Activated T-helper 1 cell treated with Interleukin-2 at 50 U/mL for 16 hours (primary cell): ENCODE measurements at places on chromosomes 13 and 19.
A peak's percentile ranks its signal among the peaks of the same experiment; 100 is the strongest.

- DNase-seq, result no peak
Observed at GRCh38 chr19:19192910-19193423, 909 bp downstream of the RFXANK start.

DNA sequence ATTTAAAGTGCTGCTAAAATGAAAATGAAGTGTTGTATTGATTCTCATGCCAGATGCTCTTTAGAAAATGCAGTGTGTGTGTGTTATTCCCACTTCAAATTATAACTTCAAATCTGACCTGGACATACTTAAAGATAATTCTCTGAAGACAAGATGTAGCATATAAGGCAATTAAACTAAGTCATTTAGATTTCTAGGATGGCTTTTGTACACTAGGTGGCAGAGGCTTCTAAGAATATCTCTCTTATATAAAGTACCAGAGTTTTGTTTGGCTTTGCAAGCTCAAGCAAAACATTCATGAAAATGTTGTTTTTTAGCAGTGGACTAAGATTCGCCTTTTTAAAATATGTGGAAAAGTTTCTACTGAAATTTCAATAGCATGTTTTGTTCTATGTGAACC lies 407.2 kb downstream of the GPC5 start:
- DNase-seq, result no peak

GRCh38 chr19:49558591-49558990 lies 21.8 kb downstream of the NOSIP start:
- no peak for DNase-seq

- DNase-seq, result no peak
Observed at GRCh38 chr13:108924134-108924533, 294.7 kb downstream of the MYO16 start.

- no peak for DNase-seq
Observed at GRCh38 chr19:42155796-42156195, 23.6 kb upstream of the POU2F2 start.

DNA sequence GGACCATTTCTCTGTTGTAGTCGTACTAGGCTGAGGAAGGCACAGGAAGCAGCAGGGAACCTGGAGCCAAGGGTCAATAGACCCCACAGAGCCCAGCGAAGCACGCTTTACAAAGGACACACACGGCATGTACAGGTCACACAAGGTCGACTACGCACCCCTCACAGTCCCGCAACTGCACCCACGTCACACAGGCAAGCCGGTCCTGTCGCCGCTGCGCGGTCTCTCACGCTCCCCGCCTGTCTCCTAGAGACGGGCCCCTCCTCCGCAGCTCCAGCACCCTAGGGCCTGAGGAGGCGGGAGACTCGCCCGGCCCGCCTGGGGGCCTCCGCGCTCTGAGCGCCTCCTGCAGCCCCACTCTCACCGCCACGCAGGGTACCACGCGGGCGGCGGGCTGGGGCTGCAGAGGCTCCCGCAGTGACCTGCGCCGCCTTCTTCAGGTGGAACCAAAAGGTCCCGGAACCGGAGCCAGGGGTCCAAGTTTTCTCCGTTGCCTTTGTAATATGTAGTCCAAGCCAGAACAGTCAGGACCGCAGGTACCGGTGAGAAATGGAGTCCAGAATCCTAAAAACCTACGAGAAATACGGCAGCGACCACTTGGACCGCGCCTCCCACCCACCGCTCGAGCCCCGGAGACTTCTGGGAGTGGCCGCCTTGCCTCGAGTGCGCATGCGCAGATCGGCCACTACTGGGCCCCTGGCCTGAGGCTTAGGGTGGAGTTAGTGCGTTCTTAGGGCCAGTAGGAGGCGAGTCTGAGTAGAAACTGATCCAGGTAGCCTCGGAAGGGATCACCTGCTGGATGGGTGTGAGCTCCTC lies at the start of gene ZNF607:
Gene ZNF607 (minus strand): TSS at position 651 of the 816 bp plus-strand sequence. CDS start 8,143 bp downstream, outside the sequence.
- peak; percentile 67 for DNase-seq

DNA sequence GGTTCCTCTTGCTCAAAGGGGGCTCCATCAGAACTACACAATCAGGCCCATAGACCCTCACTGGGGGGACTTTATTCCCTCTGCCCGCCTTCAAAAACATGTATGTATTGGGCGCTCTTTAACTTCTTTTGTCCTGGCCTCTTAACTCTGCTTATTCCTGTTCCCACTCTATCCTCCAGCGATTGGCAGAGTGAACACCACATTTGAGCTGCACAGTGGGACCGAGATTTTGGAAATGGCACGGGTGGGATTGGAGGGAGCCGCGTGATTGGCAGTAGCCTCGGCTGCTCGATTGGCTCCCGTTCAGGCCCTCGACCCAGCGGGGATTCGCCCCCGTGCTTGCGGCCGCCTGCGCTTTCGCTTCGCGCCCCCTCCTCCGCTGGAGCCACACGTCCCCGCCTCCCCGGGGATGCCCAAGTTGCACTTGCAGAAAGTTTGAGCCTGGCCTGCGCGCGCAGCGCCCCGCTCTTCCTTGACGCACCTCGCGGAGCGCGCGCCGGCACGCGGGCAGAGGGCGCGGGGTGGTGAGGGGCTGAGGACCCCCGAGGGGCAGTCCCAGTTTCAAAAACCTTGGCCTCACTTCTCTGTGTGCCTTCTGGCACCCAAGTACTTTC lies at the start of gene ZIC5:
Gene ZIC5 (minus strand): TSS at position 192 of the 614 bp plus-strand sequence. CDS start 164 bp downstream, at position 28.
- DNase-seq, result no peak

DNA sequence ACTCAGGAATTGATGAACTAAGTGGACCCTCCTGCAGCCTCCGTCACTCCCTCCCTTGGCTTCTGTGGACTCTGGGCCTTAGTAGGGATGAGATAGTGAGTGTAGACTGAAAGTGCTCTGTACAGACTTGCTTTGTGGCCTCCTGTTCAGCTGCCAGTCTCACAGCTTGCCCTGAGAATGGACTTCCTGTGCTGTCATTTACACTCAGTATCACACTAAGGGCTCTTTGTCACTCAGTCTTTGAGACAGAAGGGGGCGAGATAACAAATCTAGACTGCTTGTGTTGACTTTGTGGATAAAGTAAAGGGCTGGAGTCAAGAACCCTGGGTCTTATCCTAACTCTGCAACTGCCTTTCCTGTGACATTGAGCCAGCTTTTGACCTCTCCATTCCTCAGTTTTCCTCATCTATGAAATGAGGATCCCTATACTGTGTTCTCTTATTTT lies 21.0 kb upstream of the SPRY2 start:
- DNase-seq, result no peak

- DNase-seq, result peak; percentile 60
Observed at GRCh38 chr19:13849991-13850909, 26.7 kb upstream of the NANOS3 start.

DNA sequence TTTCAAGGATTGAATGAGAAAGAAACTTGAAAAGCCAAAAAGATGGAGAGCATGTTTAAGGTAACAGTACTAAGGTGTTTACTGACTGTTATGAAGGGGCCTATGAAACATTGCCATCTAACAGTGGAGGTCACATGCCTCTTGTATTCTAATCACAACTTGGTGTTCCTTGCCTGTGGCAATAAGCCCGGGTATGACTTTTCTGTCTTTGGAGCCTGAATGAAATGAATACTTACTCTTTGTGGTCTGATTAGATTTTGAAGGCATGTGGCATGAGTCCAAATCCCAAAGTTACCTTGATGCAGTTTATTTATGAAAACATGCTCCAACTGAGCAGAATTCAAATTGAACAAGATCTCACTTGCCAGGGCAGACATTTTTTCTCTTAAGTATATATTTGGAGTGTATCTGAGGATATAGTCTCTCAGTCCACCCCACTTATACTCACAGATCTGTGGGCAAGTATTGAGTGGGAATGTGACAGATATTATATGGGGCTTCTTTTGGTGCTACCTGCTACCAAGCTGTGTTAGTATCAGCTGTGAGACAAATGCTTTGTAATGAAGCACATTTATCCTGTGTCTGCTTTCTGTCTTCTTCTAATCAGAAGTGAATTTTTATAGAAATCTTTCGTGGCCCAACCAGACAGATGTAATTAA lies 67.5 kb downstream of the B3GLCT start:
- no peak for DNase-seq

DNA sequence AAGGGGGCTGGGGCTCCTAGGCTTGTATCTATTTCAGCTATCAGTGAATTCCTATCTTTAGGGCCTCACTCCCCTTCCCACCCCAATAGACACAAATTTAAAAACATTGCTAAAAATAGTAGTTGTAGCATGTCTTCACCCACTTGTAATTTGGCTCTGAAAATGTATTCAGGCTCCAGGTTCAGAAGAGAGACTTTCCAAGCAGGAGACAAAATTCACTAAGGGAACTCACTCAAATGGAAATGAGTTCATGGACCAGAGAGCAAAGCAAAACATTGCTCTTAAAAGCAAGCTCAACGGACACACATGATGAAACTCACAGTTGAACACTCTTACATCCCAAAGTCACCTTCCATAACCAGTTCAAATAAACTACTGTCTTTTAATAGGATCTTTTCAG lies 36.8 kb downstream of the PHF11 start:
- DNase-seq, result no peak

- no peak for DNase-seq
Observed at GRCh38 chr19:49614096-49614833, 23.3 kb downstream of the PRR12 start.

DNA sequence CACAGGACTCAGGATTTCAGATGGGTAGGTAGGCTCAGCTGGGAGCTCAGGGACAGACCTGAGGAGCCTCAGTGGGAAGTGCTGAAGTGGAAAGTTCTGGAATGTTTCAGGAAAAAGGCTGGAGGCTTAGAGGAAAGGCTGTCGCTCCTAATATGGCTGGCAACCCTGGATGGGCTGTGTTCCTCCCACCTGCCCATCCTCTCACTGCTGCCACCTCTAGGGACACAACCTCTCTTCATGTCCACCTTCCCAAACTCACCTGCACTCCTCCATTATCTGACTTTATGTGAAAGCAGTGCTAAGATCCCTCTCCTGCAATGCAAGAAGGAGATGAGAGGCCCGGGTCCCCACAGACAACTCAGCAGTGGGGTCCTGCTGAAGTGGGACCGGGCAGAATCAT lies 5.8 kb upstream of the CEACAM21 start:
- no peak for DNase-seq

DNA sequence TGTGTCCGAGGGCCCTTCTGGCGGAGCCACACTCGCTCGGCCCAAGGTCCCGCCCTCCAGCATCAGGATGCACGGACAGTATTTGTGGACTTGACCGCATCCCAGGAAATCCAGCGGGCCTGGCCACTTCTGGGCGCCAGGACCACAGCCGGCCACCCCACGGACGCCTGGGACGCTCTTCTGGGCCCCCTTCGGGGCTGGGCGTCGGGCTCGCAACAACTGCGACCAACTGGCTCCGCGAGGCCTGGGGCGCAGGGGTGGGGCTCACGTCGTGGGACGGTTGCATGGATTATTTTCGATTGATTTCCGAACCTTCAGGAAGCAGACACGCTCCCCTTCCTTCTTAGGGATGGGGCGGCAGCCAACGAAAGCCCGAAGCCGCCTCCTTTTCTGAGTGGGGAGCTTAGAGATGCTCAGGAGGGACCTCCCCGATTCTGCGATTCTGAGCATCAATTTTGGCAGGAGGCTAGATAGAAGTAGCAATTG lies 521 bp upstream of the NUP58 start:
- DNase-seq, result no peak

GRCh38 chr19:7471696-7472615 lies 16.9 kb downstream of the PEX11G start:
- DNase-seq, result no peak

- DNase-seq, result no peak
Observed at GRCh38 chr13:77362166-77362565, 35.3 kb upstream of the MYCBP2 start.

DNA sequence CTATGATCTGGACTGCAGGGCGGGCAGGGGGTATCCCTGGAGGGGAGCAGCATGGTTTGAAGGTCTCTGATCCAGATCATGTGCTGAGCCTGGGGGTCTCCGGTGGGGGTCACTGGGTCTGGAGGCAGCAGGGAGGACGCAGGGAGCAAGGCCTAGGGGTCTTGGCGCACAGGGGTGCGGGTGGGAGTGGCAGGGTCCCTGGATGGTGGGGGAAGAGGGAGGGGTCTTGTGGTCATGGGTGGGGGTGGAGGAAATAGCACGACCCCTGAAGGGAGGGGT lies 1.9 kb downstream of the BTBD2 start:
- DNase-seq, result no peak

GRCh38 chr19:30288911-30289310 lies 83.3 kb upstream of the ZNF536 start:
- DNase-seq, result no peak

GRCh38 chr19:51430221-51430620 lies 12.8 kb upstream of the SIGLEC10 start:
- DNase-seq, result no peak

GRCh38 chr19:16428372-16429036 lies 43.3 kb downstream of the EPS15L1 start:
- no peak for DNase-seq

GRCh38 chr13:23427881-23428528 lies 5.5 kb downstream of the SACS start:
- DNase-seq, result no peak

- DNase-seq, result no peak
Observed at GRCh38 chr13:61316647-61317046, 99.0 kb downstream of the PCDH20 start.

- DNase-seq, result no peak
Observed at GRCh38 chr13:85009447-85009846, 789.8 kb downstream of the SLITRK6 start.

GRCh38 chr19:5355693-5356092 lies 15.1 kb upstream of the PTPRS start:
- DNase-seq, result no peak

GRCh38 chr19:33737681-33738371 lies 58.8 kb upstream of the KCTD15 start:
- no peak for DNase-seq

GRCh38 chr19:40682431-40682964 lies 8.0 kb downstream of the NUMBL start:
- no peak for DNase-seq

- DNase-seq, result no peak
Observed at GRCh38 chr13:45299194-45299593, 41.8 kb downstream of the TPT1 start.

DNA sequence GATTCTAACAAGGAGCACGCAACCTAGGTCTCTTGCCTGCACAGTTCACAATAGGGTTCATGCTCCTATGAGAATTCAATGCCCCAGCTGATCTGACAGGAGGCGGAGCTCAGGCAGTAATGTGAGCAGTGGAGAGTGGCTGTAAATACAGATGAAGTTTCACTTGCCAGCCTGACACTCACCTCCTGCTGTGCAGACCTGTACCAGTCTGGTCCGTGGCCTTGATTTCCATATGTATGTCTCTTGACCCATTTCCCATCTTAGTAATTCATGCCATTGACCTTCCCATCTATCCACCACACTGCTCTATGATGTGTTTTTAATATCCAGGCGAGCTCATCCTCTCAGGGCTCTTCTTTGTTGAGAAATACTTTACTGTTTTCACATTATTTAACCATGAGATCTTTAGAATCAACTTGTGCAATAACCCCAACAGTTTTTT lies 95.2 kb downstream of the LRCH1 start:
- DNase-seq, result no peak
